ENCODE measurements at places on chromosomes 7 and 10.
A peak's percentile ranks its signal among the peaks of the same experiment; 100 is the strongest.

DNA sequence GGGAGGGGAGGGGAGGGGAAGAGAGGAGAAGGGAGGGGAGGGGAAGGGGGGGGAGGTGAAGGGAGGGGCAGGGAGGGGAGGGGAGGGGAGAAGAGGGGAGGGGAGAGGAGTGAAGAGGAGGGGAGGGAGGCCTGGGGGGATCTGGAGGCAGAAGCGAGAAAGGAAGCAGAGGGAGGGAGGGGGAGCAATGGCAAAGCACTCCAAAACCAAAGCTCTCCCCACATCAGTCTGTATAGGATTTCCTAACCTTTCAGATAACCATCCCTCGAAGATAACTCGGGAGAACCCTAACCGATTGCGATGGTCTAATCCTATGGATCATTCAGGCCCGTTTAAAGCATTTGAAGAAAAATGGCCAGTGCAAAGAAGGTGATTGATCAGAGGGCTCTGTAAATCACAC is 19.0 kb downstream of the EBF3 start:
- DNase-seq: no peak

GRCh38 chr10:50607356-50607925 is 16.3 kb downstream of the SGMS1 start:
- peak; percentile 60 for DNase-seq

- DNase-seq: no peak
Observed at GRCh38 chr7:106222545-106222944, 62.2 kb downstream of the NAMPT start.

DNA sequence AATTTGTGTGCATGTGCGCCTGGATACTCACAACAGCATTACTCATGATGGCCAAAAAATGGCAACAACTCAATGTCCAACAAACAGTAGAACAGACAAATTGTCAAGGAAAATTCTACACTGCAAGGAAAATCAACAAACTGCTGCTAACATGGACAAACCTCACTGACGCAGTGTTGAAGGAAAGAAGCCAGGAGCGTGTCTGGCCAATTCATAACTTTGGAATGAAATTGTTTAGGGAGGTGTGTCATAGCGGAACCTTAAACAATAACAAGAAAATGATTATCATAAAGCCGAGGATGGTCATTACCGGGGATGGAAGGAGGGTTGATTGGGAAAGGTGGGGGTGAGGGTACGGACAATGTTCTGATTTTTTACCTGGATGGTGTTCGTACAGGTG is 29.1 kb downstream of the ALOX5 start:
- DNase-seq: no peak

DNA sequence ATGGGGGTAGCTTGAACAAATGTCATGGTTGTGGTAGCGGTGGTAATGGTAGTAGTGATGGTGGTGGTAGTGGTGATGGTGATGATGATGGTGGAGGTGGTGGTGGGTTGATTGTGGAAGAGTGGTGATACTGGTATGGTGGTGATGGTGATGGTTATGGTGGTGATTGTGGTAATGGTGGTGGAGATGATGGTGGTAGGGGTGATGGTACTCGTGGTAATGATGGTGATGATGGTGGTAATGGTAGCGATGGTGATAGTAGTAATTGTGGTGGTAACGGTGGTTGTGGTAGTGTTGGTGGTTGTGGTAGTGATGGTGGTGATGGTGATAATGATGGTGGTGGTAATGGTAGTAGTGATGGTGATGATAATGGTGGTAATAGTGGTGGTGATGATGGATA is 65.7 kb upstream of the SDK1 start:
- no peak for DNase-seq

GRCh38 chr10:121168545-121169216 is 317.5 kb downstream of the WDR11 start:
- no peak for DNase-seq

GRCh38 chr7:87420173-87420572 is 55.3 kb downstream of the ABCB4 start:
- DNase-seq: no peak

DNA sequence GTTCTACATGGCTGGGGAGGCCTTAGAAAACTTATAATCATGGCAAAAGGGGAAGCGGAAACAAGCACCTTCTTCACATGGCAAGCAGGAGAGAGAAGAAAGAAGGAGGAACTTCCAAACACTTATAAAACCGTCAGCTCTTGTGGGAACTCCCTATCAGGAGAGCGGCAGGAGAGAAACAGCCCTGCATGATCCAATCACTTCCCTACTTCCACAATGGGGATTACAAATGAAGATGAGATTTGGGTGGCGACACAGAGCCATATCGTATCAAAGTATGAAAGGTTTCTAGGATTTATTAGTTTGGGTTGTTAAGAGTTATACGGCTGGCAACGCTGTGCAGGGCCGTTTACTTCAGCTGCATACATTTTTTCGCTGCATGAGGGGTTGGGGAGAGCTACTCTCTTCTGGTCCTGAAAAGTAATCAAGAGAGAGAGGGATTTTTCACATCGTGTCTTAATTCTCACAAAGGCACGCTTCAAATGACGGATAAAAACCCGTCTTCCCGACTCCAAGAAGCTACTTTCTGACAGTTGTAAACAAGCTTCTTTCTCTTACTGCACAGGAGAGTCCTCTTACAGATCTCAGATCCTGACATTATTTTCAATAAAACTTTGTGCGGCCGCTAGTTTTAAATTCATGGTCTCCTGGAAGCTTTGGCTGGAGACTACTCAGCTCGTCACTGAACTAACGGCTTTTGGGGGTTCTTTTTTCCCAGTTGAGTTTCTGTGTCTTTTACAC is 751 bp upstream of the GTPBP10 start:
- DNase-seq: peak; percentile 84

GRCh38 chr7:1536743-1537534 is 6.4 kb downstream of the MAFK start:
- DNase-seq: no peak

DNA sequence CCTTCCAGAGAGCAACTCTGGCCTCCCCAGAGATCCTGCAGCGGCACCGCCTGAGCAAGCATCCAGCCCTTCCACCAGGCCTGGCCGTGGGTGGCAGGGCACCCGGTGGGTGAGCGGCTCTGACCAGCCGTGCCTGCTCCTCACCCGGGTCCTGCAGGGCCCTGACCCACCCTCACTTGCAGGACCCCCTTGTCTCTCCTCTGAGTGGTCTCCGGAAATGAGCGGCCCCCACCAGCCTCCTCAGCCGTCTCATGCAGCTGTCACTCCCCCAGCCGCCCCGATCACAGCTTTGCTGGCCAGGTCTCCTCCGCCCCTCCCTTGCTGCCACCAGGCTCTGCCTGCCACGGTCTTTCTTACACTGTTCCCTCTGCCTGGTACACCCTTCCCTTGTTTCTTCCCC is 218.2 kb downstream of the TCERG1L start:
- DNase-seq: no peak

DNA sequence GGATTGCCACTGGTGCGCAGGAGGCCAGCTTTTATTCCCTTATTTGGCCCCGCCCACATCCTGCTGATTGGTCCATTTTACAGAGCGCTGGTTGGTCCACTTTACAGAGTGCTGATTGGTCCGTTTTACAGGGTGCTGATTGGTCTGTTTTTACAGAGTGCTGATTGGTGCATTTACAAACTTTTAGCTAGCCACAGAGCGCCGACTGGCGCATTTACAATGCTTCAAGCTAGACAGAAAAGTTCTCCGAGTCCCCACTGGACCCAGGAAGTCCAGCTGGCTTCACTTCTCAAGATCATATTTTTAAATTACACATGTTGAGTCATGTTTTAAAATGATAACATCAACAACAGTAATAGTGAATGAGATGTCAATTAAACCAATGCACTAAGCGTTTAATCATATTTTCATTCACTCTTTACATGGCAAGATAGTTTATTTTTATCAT is 128.3 kb downstream of the CUBN start:
- DNase-seq: no peak

DNA sequence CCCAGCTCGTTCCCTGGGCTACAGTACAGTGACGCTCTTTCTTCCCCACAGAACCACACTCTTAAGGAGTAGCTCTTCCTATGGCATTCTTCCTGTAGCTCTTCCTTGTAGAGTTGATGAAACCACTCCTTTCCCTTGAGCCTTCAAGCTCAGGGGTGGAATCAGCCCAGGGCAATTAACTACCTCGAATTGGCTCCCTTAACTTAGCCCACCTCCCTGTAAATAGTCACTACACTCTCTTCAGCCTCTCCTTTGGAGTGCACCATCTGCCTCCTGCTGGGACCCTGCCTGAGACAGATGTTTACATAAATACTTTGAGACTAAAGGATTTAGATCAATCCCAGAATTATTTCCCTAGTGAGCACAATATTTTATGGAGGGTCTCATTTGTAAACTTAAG is 537.8 kb upstream of the AUTS2 start:
- DNase-seq: no peak

DNA sequence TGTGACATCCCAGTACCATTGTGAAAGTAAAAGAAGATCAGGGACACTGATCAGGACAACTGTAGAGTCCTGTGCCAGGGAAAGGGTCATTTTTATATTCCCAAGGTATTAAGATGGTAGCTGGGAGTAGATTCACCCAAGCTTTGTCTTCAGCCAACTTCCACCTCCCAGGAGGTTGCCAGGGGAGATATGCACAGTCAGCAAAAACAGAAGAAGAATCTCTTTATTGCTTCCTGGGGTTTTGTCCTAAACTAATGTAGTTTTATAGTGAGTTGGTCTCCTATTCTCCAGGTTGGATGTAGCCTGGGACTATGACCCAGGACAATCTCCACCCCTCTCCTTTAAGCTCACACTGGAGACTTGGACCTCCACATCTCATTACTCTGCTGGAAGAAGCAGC is 139.2 kb downstream of the RAMP3 start:
- DNase-seq: no peak

DNA sequence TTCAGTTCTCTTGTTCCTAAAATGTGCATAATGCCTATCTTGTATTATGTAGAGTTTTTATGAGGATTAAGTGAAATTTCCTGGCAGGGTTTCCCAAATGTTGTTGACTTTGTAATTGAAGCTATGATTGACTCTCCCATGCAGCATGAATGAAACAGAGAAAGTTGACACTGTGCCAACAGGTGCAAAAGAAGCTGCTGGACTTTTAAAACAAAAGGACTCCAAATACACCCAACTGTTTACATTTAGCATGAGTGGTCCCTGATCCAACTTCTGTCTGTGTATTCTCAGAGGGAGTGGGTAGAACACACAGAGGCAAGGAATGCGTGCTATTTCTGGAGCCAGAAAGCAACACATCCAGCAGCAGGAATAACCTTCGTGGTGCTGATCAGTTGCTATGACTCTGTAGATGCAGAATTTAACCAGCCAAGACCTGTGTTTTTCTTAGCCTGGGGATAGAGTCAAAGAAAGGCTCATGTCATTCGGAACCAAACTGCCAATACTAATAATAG is 14.4 kb upstream of the RBM20 start:
- DNase-seq: no peak

DNA sequence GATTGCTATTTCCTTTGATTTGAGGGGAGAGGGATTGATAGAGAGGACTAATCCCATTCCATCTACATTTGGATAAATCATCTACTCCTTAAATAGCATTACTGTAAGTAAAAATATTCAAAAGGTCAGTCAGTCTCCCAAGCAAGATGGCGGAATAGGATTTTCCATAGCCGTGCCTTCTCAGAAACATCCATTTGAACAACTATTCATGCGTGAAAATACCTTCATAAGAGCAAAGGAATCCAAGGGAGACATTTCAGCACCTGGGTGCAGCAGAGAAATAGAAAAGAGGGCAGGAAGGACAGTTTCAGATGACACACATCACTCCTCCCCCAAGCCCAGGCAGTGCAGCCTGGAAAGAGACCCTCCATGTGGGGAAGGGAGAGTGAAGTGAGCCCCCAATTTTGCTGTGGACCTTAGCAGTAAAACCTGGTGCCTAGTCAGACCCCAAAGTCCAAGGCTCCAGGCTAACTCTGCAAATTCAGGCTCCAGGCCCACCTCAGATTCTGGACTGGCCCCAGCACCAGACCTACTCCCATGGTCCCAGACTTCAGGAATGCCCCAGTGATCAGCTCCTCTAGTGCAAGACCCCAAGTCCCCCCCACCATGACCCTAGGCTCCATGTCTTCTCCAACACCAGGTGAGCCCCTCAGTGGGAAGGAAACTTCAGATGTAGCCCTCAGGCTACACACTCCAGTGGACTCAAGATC is 104.3 kb upstream of the LANCL2 start:
- DNase-seq: no peak

DNA sequence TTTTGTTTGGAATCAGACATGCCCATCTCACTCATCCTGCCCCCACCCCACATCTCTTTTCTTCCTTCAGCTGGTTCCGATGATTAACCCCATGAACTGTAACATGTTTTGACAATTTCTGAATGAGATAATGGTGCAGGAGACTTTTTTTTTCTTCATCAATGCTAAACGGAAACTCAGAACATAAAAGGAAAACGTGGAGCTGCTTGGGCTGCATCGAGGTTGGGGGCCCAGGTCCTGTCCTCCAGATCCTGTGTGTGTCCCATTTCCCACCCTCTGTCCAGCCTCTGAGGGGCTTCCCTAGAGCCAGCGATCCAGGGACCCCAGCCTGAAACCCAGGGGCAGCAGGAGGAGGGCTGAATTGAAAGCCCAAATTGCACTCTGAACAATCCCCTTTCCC is 263.8 kb upstream of the GRB10 start:
- no peak for DNase-seq

- no peak for DNase-seq
Observed at GRCh38 chr10:44946205-44946604, 13.4 kb upstream of the RASSF4 start.

DNA sequence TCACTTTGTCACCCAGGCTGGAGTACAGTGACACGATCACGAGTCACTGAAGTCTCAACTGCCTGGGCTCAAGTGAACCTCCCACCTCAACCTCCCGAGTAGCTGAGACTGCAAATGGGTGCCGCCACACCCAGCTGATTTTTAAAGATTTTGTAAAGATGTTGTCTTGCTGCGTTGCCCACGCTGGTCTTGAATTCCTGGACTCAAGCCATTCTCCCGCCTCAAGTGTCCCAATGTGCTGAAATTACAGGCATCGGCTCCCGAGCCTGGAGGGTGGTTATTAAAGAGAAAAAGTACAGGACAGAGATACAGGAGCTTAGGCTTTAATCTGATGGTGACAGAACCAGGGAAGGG is 55.1 kb downstream of the KCTD7 start:
- no peak for DNase-seq

DNA sequence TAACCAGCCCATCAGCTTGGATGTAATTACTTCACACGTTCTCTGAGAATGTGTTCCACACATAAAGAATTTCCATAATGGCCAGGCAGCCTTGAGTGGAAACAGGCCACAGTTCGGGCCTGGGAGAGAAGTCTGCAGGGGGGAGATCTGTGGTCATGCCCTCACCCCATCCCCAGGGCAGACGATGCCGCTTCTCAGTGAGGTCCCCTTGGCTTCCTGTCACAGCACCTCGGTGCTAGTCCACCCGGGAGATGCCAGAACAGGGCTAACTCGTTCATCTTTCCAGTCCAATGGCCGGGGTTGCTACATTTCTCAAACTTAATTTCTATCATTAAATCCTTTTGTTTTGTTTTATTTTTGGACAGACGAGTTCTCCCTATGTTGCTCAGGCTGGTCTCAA is 624.1 kb downstream of the PTPRN2 start:
- no peak for DNase-seq

GRCh38 chr10:60921633-60922032 is 22.4 kb downstream of the RHOBTB1 start:
- no peak for DNase-seq

- DNase-seq: no peak
Observed at GRCh38 chr10:120833222-120833928, 17.8 kb upstream of the WDR11 start.

- DNase-seq: peak; percentile 61
Observed at GRCh38 chr10:61760943-61761824, 98.5 kb downstream of the CABCOCO1 start.

- no peak for DNase-seq
Observed at GRCh38 chr7:26594553-26594952, 269.8 kb downstream of the SKAP2 start.

Data from OCI-M1 (cell line).